ENCODE measurements at places on chromosomes 5 and 9. TPM values are rescaled to one million over a fixed set of nuclear protein-coding genes. Genes with fewer than 3 reads are reported as not detected.

Gene FAM200C
- polyA plus RNA-seq: 15.2 TPM

DNA sequence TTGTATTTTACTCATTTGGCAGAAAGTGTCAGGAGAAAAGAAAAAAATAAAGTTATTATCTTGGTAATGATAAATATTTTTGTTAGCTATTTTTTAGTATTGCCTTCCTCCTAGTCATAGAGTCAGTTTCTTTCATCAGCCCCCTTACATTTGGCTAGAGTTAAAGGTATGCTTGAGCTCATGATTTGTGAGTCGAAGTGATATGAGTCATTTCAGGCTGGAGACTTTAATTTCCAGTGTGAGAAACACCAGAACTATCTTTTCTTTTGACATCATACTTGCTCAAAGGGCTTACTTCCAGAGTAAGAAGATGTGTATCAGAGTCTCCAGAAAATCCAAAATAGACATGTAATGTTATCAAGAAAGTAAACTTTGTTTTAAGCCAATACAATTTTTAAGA, 746.7 kb upstream of the TYRP1 start:
- DNase-seq: no peak

GRCh38 chr5:177958696-177959095, 37.3 kb downstream of the PROP1 start:
- no peak for DNase-seq

- no peak for DNase-seq
These were observed 121.9 kb upstream of the STK32A start for GRCh38 chr5:147112899-147113298.

Gene HK3
- polyA plus RNA-seq: 0.74 TPM

Gene PTGES
- 6.8 TPM for polyA plus RNA-seq

DNA sequence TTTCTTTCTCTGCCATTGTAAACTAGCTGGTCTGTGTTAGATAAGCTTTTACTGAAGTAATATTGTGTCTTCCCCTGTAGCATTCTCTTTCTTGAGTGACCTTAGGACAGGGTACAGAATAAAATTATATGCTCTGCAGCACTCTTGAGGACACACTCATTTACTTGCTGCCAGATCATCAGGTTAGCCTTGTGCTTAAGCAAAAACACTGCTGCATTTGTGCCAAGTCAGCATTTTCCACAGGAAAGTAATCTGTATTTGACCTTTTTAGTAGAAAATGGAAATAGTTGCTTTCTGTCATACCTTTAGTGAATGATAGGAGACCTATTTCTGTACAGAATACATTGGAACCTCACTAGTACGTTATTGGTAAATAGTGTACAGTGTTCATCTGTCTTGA, 54.2 kb downstream of the LMNB1 start:
- DNase-seq: no peak

GRCh38 chr5:143085319-143085917, 315.2 kb downstream of the ARHGAP26 start:
- DNase-seq: no peak

- no peak for DNase-seq
These were observed 2.0 kb downstream of the BRD3 start for GRCh38 chr9:134065612-134066419.

DNA sequence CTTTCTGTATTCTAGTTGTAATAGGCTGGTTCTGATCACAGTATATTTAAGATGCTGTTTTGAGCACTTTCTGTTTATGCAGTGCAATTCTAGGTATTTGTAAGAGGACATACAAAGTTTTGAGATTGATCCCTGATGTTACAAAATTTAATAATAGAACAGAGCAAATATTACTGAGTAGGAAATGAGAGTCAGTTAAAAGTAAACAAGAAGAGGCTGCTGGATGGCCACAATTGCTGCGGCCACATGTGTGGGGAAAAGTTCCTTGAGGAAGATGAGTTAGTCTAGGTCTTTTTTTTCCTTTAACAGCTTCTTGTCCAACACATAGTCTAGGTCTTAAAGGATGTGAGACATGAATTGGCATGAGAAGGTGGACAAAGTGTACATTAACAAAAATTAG, 11.3 kb downstream of the EHMT1 start:
- DNase-seq: no peak

- DNase-seq: no peak
These were observed 16.8 kb downstream of the FRMD3 start for GRCh38 chr9:83521411-83521810.

- DNase-seq: no peak
These were observed 136.4 kb downstream of the ZNF354C start for GRCh38 chr5:179196405-179197079.

GRCh38 chr5:92313385-92313784, 930.3 kb upstream of the ARRDC3 start:
- DNase-seq: no peak
